ENCODE measurements at places on chromosomes 12 and 14. TPM values are rescaled to one million over a fixed set of nuclear protein-coding genes. Genes with fewer than 3 reads are reported as not detected.

The FAM222A gene
- total RNA-seq, result 5.9 TPM

The OASL gene
- 4.8 TPM for total RNA-seq

The AMN gene
- 0.16 TPM for total RNA-seq

The CLEC4E gene
- total RNA-seq, result 0.07 TPM

The KRT71 gene
- not detected for total RNA-seq

The COX8C gene
- not detected for total RNA-seq

The LUM gene
- total RNA-seq, result 0.27 TPM

The NRL gene
- 1.0 TPM for total RNA-seq

The CYP27B1 gene
- 1.4 TPM for total RNA-seq

The NUAK1 gene
- 12.0 TPM for total RNA-seq

The KRT72 gene
- not detected for total RNA-seq
